Neural progenitor cell (in vitro differentiated cells): ENCODE measurements at places on chromosomes 3 and 15. TPM values are rescaled to one million over a fixed set of nuclear protein-coding genes. Genes with fewer than 3 reads are reported as not detected.
A peak's percentile ranks its signal among the peaks of the same experiment; 100 is the strongest.

LRRC34 gene
- 12.5 and 54.8 TPM in 2 replicates for total RNA-seq

GRCh38 chr3:171186383-171186782 lies 159.9 kb upstream of the SLC2A2 start:
- peaks cover 14% of the 10 kb centered on the region for H3K4me1 ChIP-seq
- no peaks in the 10 kb centered on the region for H3K27me3 ChIP-seq
- no peak overlapping the region for H3K27ac ChIP-seq
- no peaks in the 10 kb centered on the region for H3K36me3 ChIP-seq
- DNase-seq, result no peak

SELENOK gene
- total RNA-seq, result 46.9 and 76.6 TPM in 2 replicates

- no peak for DNase-seq
- H3K27ac ChIP-seq, result no peak overlapping the region
- H3K4me1 ChIP-seq, result peaks cover 9% of the 10 kb centered on the region
These were observed 137.8 kb downstream of the GABRB3 start for GRCh38 chr15:26635105-26635504.

DNA sequence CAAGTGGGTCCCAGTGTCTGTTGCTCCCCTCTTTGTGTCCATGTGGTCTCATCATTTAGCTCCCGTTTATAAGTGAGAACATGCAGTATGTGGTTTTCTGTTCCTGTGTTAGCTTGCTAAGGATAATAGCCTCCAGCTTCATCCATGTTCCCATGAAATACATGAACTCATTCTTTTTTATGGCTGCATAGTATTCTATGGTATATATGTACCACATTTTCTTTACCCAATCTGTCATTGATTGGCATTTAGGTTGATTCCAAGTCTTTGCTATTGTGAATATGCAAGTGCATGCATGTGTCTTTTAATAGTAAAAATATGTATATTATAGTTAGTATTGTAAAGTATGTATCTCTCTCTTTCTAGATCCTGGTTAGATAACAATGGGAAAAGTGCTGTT lies 53.9 kb downstream of the TCAIM start:
- H3K27me3 ChIP-seq, result no peaks in the 10 kb centered on the region
- H3K4me1 ChIP-seq, result no peaks in the 10 kb centered on the region
- no peak for DNase-seq

GRCh38 chr3:172119266-172119969 lies 80.0 kb downstream of the FNDC3B start:
- no peak overlapping the region for H3K27ac ChIP-seq
- H3K27me3 ChIP-seq, result no peaks in the 10 kb centered on the region
- no peak overlapping the region for H3K4me3 ChIP-seq
- no peaks in the 10 kb centered on the region for H3K36me3 ChIP-seq
- no peaks in the 10 kb centered on the region for H3K4me1 ChIP-seq

MYRIP gene
- total RNA-seq, result 0.28 and 0.62 TPM in 2 replicates

ALDH1A2 gene
- total RNA-seq, result 30.8 and 52.5 TPM in 2 replicates

DNA sequence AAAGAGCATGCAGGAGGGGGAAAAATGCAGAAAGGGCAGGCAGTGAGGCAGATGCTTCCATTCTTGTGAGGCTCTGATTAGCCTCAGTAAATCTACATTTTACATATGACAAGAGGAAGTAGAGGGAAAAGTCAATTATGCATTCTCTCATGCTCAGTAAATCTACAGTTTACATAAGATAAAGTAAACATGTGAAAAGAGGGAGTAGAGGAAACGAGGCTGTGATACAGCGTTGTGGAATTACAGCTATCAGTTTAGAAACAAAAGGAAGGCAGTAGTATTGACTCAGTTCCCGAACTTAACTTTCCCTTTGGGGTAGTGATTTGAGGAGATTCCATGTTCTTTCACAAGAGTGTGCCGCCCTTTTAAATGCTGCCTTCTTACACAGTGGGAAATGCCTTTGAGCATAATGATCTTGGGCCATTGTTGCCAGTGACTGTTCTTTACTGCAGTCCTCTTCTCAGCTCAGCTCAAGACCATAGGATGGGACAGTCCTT lies 39.3 kb downstream of the OSTN start:
- no peaks in the 10 kb centered on the region for H3K27me3 ChIP-seq
- no peak overlapping the region for H3K27ac ChIP-seq
- H3K36me3 ChIP-seq, result no peaks in the 10 kb centered on the region
- DNase-seq, result no peak

NRROS gene
- 0.58 and 1.7 TPM in 2 replicates for total RNA-seq

DNA sequence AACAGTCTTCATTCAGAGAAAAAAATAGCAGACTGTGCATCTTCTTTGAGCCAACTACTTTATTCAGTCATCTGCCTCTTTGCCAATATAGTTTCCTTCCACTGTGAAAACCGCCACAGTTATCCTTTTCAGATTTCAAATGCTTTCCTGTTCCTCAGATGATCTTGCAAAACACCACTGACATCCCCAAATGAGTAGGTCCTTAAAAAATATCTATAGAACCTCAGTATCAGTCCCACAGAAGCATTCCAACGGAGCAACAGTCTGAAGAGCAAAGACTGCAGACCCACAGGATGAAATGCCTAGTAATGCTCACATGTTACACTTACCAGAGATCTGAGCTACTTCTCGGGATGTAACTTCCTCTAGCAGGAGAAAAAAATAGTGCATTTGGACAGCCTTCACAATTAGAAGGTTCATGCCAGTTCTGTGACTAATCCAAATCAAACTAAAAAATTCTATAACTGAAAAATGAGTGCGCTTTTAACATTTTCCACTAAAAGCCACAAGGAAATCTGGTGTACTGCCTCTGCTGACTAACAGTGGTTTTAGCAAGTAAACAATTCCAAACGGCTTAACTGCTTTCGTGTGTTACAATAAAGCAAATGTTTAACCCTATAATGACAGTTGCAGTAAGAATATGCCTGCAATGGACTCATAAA lies at the start of gene ANKRD28:
Gene ANKRD28, minus strand, starts transcription at position 338 of the 662 bp plus-strand sequence. CDS start 1,458 bp downstream, outside the sequence.
- no peaks in the 10 kb centered on the region for H3K36me3 ChIP-seq
- peak within 1 kb of the TSS; percentile 85 for H3K27ac ChIP-seq
- DNase-seq, result peak; percentile 61
- H3K4me3 ChIP-seq, result peak within 1 kb of the TSS; percentile 43

GRCh38 chr3:112814266-112814665 lies 32.4 kb downstream of the CD200R1L start:
- DNase-seq, result peak; percentile 34
- H3K27me3 ChIP-seq, result no peaks in the 10 kb centered on the region
- H3K4me3 ChIP-seq, result no peak overlapping the region
- no peaks in the 10 kb centered on the region for H3K4me1 ChIP-seq
- H3K27ac ChIP-seq, result no peak overlapping the region

DNA sequence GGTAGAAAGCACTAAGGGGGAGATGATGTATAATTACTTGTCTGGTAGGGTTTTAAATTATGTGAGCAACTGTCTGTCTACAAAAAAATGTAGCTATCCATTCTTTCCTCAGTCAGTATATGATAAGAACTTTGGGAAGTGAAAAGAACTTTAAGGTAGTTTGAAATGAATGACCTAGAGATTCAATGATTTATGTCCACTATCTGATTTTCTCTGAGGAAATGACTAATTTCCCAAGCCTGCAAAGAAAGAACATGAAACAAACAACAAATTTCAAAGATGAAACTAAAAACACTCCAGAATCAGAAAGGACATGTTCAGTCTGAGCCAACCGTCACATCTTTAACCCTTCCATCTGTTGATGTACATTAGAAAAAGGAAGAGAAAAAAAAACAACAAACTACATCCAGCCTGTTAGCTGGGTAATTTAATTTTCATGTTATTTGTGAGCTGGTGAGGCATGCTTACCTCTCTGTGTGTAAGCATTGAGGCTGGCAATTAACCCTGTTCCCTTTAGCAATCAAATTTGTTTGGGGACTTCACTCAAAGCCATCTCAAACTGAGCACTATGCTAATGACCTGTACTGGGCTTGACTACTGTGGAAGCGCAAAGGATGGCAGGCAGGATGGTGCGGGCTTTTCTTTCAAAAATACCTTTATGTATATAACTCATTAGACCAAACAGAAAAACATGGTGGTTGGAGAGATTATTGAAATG lies 220.1 kb downstream of the TUSC7 start:
- DNase-seq, result no peak
- H3K36me3 ChIP-seq, result no peaks in the 10 kb centered on the region
- no peak overlapping the region for H3K4me3 ChIP-seq
- no peak overlapping the region for H3K27ac ChIP-seq
- peaks cover 15% of the 10 kb centered on the region for H3K4me1 ChIP-seq

GRCh38 chr15:85440451-85440850 lies 60.0 kb downstream of the AKAP13 start:
- no peaks in the 10 kb centered on the region for H3K36me3 ChIP-seq
- peaks cover 31% of the 10 kb centered on the region for H3K4me1 ChIP-seq
- no peak overlapping the region for H3K27ac ChIP-seq
- no peak overlapping the region for H3K4me3 ChIP-seq

DNA sequence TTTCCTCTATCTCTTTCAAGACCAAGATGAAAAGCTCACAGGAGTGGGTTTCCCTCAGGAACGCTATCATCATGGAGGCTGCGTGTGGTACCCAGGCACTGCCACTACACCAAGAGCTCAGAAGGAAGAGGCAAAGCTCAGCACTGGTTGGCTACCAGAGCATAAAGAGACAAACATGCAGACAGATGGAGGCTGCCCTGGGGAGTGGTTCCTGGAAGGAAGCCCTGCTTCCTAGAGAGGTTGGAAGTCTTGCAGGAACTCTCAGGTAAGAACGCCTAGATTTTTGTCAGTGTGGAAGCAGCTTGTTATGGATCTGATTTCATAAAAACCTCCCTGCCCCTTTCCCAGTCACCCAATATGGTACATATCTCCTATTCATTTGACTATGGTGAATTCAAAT lies 49.9 kb upstream of the ADCY5 start:
- H3K4me3 ChIP-seq, result no peak overlapping the region
- H3K27ac ChIP-seq, result no peak overlapping the region
- H3K4me1 ChIP-seq, result peaks cover 11% of the 10 kb centered on the region
- H3K27me3 ChIP-seq, result no peaks in the 10 kb centered on the region
- H3K36me3 ChIP-seq, result no peaks in the 10 kb centered on the region

- no peaks in the 10 kb centered on the region for H3K4me1 ChIP-seq
- H3K36me3 ChIP-seq, result peaks cover 4% of the 10 kb centered on the region
- H3K27ac ChIP-seq, result no peak overlapping the region
- H3K27me3 ChIP-seq, result no peaks in the 10 kb centered on the region
These were observed 587.3 kb downstream of the IGSF11 start for GRCh38 chr3:118447339-118447738.

DNA sequence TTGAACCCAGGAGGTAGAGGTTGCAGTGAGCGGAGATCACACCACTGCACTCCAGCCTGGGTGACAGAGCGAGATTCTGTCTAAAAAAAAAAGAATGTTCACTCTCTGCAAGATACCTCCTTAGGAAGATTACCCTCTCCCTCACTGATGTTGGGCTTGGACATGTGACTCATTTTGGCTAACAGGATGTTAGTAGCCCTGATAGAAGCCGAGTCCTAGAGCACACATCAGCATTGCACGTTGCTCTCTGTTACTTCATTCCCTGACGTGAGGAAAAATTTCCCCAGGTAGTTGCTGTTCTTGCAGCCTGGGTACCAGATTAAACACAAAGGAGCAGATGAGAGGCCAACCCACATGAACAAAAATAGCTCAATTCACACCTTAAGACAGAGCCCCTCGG lies 78.1 kb upstream of the PRICKLE2 start:
- no peaks in the 10 kb centered on the region for H3K36me3 ChIP-seq
- H3K4me1 ChIP-seq, result peaks cover 9% of the 10 kb centered on the region
- no peaks in the 10 kb centered on the region for H3K27me3 ChIP-seq
- no peak overlapping the region for H3K27ac ChIP-seq
- DNase-seq, result no peak
- H3K4me3 ChIP-seq, result no peak overlapping the region

- peaks cover 54% of the 10 kb centered on the region for H3K4me1 ChIP-seq
- peak; percentile 36 for DNase-seq
- no peaks in the 10 kb centered on the region for H3K27me3 ChIP-seq
- no peak overlapping the region for H3K27ac ChIP-seq
- no peak overlapping the region for H3K4me3 ChIP-seq
These were observed 521.2 kb upstream of the GOLIM4 start for GRCh38 chr3:168616915-168617314.

- no peaks in the 10 kb centered on the region for H3K36me3 ChIP-seq
- peak; percentile 80 for DNase-seq
- H3K4me3 ChIP-seq, result no peak overlapping the region
- no peaks in the 10 kb centered on the region for H3K27me3 ChIP-seq
These were observed 26.1 kb downstream of the CAPN3 start for GRCh38 chr15:42385206-42385979.

GRCh38 chr3:122415104-122415744 lies 638 bp downstream of the WDR5B start:
- no peak overlapping the region for H3K27ac ChIP-seq
- H3K36me3 ChIP-seq, result no peaks in the 10 kb centered on the region
- peak overlapping the region; percentile 89 for H3K4me3 ChIP-seq

SKOR1 gene
- total RNA-seq, result 0.09 and 0.51 TPM in 2 replicates

- H3K27me3 ChIP-seq, result no peaks in the 10 kb centered on the region
- no peaks in the 10 kb centered on the region for H3K36me3 ChIP-seq
- H3K27ac ChIP-seq, result no peak overlapping the region
- no peaks in the 10 kb centered on the region for H3K4me1 ChIP-seq
These were observed 394.1 kb upstream of the NECTIN3 start for GRCh38 chr3:110677506-110677905.

- H3K36me3 ChIP-seq, result no peaks in the 10 kb centered on the region
- peaks cover 23% of the 10 kb centered on the region for H3K4me1 ChIP-seq
- DNase-seq, result no peak
- H3K4me3 ChIP-seq, result no peak overlapping the region
- H3K27me3 ChIP-seq, result no peaks in the 10 kb centered on the region
- H3K27ac ChIP-seq, result no peak overlapping the region
These were observed 368.6 kb downstream of the EPHB1 start for GRCh38 chr3:135163701-135164100.

DNA sequence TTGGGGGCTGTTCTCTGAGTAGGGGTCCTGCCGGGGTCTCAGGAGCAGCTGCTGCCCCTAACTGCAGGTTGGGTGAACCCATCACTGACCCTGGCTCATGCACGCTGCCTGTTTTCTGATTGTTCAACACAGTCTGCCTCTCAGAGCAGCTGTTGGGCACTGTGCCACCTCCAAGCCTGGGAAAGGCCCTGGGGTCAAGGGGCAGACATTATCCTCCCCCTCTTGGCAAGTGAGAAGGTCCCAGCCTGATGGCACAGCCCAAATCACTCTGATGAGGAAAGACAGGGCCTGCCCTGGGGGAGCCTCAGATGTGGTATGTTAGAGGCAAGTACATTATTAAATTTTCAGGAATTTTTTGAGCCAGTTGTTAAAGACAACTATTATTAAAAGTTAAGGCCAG lies 14.1 kb upstream of the GNAT1 start:
- no peak for DNase-seq
- H3K4me3 ChIP-seq, result no peak overlapping the region
- no peaks in the 10 kb centered on the region for H3K36me3 ChIP-seq
- H3K4me1 ChIP-seq, result no peaks in the 10 kb centered on the region

- peaks cover 7% of the 10 kb centered on the region for H3K4me1 ChIP-seq
- no peaks in the 10 kb centered on the region for H3K36me3 ChIP-seq
- no peaks in the 10 kb centered on the region for H3K27me3 ChIP-seq
These were observed 306.6 kb upstream of the TGFBR2 start for GRCh38 chr3:30299674-30300385.

GRCh38 chr3:11555211-11555782 lies 88.4 kb downstream of the VGLL4 start:
- no peaks in the 10 kb centered on the region for H3K4me1 ChIP-seq
- no peak for DNase-seq
- no peak overlapping the region for H3K4me3 ChIP-seq
- no peaks in the 10 kb centered on the region for H3K27me3 ChIP-seq
- H3K27ac ChIP-seq, result no peak overlapping the region
